ENCODE measurements at places on chromosomes 1 and 21.

GRCh38 chr1:66397192-66397591 is 136.8 kb upstream of the SGIP1 start:
- DNase-seq = no peak

DNA sequence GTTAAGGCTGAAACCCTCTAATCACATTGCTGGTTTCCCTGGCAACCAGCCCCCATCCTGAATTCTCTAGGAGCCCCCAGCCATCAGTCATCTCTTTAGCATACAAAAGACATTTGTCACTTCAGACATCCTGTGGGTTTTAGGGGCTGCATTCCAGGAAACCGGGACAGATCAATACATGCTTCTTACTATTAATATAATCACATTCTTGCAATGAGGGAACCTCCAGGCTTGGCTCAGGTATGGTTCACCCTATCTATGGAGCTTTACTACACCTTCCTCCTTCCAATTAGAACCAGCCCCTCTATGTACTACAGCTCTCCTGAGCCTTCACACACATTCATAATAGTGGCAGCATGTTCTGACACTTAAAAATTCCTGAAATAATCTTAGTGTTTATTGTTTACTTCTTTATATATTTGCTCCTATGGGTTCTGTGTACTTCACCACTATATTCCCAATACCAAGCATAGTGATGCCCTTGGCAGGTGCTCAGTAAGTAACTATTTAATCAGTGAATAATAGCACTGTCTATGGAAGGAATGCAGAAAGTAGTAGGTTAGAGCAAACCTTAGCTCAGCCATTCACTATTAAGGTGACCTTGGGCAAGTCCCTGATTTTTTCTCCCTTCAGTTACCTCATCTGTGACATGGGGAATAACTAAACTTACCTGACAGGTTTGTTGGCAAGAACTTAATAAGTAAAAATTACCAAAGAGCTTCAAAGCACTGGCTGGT is 59.6 kb downstream of the ZNF678 start:
- DNase-seq = no peak

DNA sequence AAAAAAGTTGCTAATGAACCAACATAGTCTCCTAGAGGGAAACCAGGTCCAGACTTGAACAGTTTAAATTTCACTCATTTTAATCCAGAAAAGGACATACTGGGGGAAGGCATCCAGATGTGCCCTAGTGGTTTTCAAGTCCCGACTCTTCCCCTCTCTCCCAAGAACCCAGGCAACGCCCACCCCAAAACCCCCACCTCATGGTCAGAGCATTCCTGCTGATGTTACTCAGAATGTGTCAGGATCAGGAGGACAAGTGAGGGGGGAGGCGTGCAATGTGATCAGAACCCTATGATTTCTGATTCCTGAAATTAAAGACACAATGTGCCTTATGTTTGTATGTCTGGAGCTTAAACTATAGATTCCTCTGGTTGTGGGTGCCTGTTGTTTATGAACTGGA is 1.6 kb upstream of the CTSK start:
- no peak for DNase-seq

GRCh38 chr1:50994997-50995396 is 25.0 kb downstream of the CDKN2C start:
- no peak for DNase-seq

DNA sequence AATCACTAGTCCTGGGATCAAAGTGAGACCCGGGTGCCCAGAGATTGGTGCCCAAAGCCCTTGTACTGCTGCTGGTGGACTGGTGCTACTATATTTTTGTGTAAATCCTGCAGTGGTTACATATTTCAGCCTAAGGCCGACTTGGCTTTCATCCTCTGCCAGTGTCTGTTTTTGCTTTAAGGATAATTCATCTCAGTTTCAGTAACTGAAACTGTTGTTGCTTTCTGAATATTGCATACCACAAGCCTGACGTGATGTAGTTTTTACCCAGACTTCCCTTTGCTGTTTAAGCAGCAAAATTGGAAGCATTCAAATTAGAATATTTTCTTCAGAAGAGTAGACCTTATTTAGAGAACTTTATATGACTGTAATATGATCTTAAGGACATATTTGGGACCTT is 341.8 kb downstream of the RYR2 start:
- no peak for DNase-seq

DNA sequence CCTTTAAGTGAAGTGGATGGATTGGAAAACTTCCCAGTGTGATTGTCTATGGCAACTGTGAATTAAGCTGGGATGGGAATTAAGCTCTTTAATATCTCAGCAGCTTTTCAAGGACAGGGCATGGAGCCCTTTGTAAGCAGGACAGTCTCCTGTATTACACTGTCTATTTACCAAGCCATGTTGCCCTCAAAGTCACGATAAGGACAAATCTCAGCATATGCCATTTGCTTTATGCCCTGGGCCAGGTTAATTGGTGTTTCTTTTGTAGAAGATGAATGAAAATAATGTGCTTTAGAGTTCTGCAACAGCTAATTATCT is 17.6 kb downstream of the UTP25 start:
- DNase-seq = no peak

- no peak for DNase-seq
These were observed 1.1 kb upstream of the TMEM52 start for GRCh38 chr1:1920057-1920607.

DNA sequence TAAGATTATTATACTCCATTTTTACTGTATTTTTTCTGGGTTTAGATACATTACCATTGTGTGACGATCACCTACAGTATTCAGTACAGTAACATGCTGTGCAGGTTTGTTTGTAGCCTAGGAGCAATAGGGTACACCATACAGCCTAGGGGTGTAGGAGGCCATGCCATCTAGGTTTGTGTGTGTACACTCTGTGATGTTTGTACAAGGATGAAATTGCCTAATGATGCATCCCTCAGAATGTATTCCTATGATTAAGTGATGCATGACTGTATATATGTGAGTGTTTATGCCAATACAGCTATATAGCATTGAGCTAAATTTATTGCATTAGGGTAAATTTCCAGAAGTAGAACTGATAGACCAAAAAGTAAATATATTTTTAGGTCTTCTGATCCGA is 23.3 kb downstream of the TUFT1 start:
- DNase-seq = no peak
